CD8-positive, alpha-beta memory T cell (primary cell): ENCODE measurements at places on chromosomes 4 and X.

- no peak for DNase-seq
Observed at GRCh38 chr4:114527170-114527569, 71.4 kb upstream of the UGT8 start.

- DNase-seq, result no peak
Observed at GRCh38 chrX:79365591-79365990, 1.5 kb downstream of the ITM2A start.

- no peak for DNase-seq
Observed at GRCh38 chr4:124883632-124884031, 171.1 kb upstream of the ANKRD50 start.

- no peak for DNase-seq
Observed at GRCh38 chr4:137432446-137433311, 99.6 kb downstream of the PCDH18 start.

- no peak for DNase-seq
Observed at GRCh38 chr4:5971078-5971450, 47.2 kb downstream of the C4orf50 start.

DNA sequence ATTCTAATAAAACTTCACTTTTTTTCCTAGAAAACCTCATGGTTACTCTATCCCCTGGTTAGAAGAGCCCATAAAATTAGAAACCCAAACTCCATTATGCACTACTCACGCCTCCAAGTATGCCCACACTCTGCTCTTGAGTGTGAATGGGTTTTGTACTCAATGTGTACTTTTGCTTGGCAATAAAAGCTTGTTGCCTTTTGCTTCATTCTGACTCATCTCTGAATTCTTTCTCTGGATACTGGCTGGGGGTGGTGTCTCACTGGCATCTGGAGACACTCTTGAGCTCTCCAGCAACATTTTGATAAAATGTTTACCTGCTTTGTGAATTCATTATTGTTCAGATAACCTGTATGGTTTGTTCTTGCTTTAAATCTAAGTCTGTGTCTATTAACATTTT lies 963.3 kb downstream of the TRAM1L1 start:
- no peak for DNase-seq

DNA sequence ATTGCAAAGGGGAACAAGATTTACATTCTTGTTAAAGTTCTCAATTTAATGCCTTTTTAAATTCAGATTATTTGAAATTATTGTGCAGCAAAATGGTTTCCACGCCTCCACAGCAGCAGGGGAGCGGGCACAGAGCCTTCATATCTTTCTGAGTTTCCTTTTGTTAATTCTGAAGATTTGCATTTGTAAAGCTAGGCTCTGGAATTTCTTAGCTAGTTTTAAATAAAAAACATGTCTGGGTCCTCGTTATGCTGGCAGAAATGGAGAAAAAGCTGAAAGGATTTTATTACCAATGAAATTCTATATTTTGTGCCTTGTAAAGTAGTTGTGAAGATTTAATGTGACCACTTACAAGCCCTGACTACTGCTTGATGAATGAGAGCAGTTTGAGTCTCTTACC lies 40.8 kb upstream of the MAGED1 start:
- DNase-seq, result no peak

DNA sequence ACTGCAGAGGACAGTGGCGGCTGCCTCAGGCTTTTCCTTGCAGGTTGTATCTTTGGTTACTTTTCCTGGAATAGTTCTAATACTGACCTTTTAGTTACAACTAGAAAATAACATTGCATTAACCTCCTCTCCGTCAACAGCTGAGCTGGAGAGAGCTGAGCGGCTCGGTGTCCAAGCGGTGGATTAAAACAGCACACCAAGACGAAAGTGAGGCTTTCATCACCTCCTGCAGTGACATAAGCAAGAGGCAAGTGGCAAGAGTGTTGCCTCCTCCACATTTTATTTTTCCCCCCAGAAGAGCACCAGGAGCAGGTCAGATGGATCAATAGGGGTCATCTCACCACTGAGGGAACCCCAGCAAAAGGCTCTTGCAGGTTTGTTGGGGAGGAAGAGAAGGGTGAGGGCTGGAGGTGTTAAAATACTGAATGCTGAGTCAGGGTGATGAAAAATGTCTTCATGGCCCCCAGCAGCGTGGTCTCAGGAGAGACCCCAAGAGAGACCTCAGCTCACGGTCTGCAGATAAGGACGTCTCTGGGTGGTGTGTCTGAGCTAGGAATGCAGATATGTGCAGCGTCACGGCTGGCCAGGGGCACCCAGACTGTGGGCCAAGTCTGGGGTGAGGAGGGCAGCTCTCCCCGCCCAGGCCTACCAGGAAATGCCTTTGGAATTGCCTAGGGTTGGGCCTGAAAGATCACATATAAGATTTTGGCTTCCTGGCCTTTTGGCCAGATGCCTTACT lies 50.3 kb downstream of the CASP3 start:
- DNase-seq, result no peak
